ENCODE measurements at places on chromosomes 1 and 21.

DNA sequence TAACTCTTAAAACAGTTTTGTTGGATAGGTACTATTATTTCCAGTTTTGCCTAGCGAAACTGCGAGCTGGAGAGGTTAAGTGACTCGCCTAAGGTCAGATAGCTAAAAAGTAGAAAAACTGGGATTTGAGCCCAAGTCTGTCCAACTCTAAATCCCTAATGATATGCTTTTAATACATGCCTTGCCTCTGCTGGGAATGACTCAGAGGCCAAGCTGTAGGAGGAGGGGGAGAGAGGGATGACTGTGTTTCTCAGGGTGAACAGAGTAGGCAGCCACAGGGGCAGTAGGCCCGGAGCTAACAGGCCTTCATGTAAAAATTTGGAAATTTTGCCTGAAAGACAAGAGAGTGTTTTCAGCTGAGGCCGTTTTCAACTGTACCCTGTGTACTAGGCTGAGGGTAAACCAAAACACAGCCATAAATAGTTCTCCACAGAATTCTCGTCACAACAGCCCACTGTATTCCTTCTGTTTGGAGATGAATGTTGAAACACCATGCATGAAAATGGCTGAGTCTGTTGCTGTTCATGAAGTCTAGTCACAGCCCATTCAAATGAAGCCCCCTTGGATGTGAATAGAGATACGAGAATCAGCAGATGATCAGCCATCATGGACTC lies 107.5 kb upstream of the HOOK1 start:
- no peak for DNase-seq

DNA sequence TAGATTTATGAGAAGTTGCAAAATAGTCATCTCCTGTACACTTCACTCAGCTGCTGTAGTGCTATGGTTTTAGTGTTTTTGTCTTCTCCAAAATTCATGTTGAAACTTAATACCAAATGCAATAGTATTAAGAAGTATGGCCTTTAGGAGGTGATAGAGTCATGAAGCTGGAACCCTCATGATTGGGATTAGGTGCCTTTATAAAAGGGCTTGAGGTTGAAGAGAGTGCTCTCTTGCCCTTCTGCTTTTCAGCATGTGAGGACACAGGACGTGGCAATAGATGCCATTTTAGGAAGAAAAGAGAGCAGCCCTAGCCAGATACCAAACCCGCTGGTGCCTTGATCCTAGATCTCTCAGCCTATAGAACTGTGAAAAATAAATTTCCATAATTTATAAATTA lies 87.6 kb downstream of the CTH start:
- no peak for DNase-seq

DNA sequence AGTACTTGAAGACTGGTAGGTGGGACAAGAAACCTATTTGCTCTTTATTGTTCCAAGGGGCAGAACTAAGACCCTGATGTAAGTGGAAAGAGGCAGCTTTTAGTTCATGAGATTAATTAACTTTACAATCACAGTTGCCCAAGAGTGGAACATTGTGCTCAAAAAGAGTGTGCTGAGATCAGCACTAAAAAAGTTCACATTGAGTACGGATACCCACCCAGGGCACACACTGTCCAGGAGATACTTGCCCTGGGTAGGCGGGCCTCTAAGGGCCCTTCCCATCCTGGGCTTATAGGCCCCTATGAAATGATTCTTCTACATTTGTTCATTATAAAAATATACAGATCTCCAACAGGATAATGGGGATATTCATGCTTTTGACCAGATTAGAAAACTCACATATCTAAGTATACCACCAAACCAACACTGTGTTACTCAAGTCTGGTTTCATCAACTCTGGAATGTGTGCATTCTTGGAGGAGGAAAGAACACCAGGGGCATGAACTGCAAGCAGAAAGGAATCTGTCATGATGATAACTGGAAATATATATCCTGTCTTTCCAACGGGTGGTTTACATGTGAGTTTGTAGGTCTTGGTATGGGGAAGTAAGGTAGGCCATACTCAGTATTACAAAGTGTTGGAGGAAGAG lies 626.2 kb downstream of the SMYD3 start:
- no peak for DNase-seq

- no peak for DNase-seq
These were observed 34.8 kb upstream of the CD101 start for GRCh38 chr1:116966791-116967190.

DNA sequence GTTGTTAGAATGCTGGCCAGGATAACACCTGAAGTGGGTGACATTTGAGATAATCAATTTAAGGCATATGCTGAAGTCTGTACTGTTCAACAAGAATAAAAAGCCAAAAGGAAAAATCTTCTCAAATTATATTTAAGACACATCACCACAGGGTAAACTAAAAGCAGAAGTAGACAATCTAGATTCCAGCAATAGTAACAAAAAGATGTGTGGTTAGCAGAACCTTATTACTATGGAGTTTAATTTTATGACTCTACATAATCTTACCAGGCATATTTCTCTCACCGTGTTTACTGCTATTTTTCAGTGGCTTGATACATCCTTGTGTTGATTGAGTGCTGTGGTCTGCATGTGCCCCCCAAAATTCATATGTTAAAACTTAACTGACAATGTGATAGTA lies 300.4 kb upstream of the ZP4 start:
- DNase-seq, result no peak

- no peak for DNase-seq
These were observed 88.6 kb downstream of the RIPK4 start for GRCh38 chr21:41678016-41678923.

DNA sequence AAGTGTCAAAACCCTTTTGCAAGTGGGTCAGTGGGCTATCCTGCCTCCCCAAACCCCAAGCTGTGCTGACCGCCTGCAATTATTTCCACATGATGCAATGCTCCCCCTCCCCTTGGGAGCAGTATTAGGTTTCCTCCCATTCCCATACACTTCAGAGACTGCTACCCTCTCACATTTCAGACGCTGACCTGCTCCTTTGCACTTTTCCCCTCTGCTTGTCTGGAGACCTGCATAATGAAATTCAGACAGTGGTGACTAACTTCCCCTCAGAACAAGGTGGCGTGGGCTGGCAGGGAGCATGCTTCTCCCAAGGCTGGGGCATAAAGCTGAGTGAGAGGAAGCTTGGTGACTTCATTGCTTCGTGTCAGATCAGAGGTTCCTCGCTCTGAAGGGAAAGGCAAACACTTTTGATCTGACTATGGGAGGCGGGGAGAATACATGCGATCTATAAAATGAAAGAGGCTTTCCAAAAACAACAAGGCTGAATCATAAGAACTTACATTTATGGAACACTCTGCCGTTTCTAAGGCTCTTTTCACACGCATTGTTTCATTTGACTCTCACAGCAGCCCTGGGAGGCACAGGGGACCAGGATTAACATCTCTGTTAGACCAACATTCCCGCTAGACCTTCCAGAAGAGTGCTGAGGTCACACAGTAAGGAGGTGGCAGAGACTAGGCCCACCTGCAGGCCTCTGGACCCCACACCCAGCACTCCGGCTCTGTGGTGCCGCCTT lies 27.5 kb upstream of the ROR1 start:
- peak; percentile 13 for DNase-seq

GRCh38 chr21:29149808-29150425 lies 19.5 kb downstream of the MAP3K7CL start:
- no peak for DNase-seq

- no peak for DNase-seq
These were observed 16.8 kb upstream of the PLEKHG5 start for GRCh38 chr1:6508154-6508815.

DNA sequence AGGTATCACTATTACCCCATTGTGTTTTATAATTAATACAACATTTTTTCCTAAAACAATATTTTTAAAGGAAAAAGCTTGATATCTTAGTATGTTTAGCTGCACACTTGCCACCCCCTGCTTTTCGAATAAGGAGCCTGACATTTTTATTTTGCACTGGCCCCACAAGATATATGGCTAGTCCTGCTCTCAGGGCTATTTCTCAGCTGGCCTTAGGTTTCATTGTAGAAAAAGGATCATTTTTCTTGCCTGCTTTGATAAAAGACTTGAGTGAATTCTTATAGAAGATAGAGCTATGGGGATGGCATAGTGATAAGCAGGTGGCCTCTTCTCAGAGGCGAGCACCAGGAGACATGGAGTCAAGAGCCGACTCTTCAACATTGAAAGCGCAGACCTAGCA lies 167.0 kb downstream of the FAM78B start:
- no peak for DNase-seq

- no peak for DNase-seq
These were observed 111.3 kb downstream of the PLPPR5 start for GRCh38 chr1:98893371-98893770.

- no peak for DNase-seq
These were observed 132.0 kb upstream of the CACHD1 start for GRCh38 chr1:64337926-64338325.

- peak; percentile 48 for DNase-seq
These were observed 37.0 kb upstream of the PARP1 start for GRCh38 chr1:226444901-226445300.

DNA sequence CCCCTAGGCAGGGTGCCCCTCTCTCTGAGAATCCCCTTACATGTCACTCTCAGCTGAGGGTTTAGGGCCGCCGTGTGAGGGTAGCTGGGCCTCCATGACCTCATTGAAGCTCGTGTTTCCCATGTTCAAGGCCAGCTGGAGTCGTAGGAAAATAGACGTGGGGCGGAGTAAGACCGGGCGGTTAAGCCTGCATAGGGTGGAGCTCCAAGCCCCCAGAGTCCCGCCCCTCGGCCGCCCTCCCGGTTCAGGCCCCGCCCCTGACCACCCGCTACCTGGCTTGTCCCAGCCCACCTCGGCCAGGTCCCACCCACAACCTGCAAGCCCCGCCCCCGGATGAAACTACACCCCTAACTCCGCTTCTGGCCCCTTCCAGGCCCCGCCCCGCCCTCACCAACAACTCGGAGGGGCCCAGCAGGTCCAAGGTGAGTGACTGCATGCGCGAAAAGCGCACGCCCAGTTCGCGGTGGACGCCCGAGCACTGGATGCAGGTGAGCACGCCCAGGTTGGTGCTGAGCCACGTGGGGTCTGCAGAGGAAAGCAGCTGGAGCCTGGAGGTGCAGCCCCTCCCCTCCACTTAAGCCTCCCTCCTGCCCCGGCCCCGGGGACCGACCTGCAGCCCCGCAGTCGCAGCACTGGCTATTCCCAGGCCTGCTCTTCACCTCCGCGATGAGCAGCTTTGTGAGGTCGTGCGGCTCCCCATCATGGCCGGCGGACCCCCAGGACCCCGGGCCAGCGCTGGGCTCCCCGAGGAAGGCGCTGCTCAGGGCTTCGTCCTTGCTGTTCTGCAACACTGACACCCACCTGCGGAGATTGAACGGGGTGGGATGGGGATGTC lies 12.2 kb upstream of the TCEA3 start:
- peak; percentile 9 for DNase-seq

- DNase-seq, result no peak
These were observed 63.6 kb downstream of the TMEM53 start for GRCh38 chr1:44610527-44611148.

DNA sequence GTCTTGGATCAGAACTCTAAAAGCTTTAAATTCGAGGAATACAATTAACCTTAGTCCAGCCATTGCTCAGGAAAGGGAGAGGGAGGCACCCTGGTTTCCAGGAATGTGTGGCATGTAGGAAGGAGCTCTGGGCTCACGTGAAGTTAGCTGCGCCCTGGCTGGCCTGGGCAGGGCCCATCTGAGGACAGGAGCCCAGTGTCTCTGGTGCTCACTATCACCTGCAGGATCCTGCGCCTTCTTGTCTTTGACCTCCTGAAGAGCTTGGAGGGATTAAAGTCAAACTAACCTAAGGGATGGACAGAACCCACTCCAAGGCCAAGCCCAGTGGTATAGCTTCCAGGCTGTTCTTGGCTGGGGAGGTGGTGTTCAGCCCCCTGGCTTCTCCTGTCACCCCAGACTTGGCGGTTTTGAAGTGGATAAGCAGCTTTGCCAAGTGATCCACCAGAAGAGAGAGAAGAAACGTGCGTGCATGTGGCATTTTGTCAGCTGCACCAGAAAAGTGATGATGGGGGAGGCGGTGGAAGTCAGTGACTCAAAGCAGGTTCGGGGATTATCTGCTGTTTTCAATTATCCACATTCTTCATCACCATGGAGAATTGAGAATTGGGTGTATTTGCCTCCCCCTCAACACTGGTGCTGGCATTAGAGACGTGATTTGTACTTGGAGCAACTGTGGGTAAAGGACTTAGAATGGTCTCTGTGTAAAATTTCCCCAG lies 11.9 kb upstream of the KCNN3 start:
- DNase-seq, result no peak

GRCh38 chr1:226627050-226627755 lies 78.6 kb downstream of the STUM start:
- no peak for DNase-seq

GRCh38 chr1:17646444-17647280 lies 107.2 kb downstream of the ARHGEF10L start:
- DNase-seq, result no peak

GRCh38 chr1:242318140-242318539 lies 206.4 kb downstream of the PLD5 start:
- DNase-seq, result no peak

- DNase-seq, result no peak
These were observed 112.3 kb upstream of the GADD45A start for GRCh38 chr1:67572594-67573221.

GRCh38 chr1:60759291-60759690 lies 323.1 kb upstream of the NFIA start:
- DNase-seq, result no peak

DNA sequence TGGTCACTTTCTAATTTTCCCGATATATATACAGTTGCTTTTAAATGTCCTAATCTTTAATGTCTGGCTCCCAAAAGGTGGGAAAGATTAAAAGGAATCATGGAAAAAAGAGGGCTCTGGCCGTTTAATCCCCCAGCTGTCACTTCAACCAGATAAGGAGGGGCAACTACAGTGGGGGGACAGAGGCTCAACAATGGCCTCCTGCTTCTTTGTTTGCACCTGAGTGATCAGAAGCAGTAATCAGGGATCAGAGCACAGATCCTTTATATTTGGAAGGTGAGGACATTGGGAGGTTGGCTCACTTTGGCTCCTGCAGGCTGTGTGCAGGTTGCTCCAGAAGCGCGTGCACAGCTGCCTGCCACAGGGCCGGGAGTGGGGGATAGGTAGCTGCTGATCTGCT lies 212.8 kb downstream of the FMN2 start:
- DNase-seq, result no peak
